Gastroesophageal sphincter (tissue), 4 donors: ENCODE measurements at places on chromosomes 4 and X. TPM values are rescaled to one million over a fixed set of nuclear protein-coding genes. Genes with fewer than 3 reads are reported as not detected.

GRCh38 chr4:97577004-97577403 lies 566.3 kb downstream of the STPG2 start:
- no peak for ATAC-seq

DNA sequence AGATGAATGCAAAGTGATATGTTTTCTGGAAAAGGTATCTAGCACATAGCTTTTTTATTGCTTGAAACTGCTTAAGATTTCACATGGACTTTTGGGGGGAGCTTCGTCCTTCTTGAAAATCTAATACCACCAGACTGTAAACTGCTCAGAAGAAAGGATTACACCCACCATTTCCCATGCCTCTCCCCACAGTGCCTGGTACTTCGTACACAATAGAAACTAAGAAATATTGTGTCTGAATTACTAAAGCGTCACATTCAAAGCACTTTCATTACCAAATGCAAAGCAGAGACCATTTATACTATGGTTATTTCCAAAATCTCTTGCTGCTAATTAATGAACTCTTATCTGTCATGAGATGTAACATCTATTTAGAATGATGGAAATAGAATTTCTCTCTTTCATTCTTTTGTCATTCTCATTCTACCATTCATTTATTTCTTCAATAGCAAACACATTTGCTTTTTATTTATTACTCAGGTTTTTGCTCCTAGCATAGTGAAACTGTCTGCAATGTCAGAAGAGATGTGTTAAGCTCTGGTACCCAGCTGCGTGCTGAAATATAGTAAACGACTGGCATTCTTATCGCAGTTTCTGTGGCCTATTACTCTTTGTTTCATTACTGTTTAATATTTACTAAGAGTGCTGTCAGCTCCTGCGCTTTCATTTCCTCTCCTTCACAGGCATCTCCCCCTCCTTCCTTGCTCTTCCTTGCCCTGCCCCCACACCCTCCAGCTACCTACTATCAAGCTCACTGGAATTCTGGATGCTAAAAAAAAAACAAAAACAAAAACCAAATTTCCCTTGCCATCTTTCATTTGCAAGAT lies 51.4 kb upstream of the RAPGEF2 start:
- ATAC-seq: no peak

- no peak for ATAC-seq
Measured at GRCh38 chr4:32148111-32148666, 1428.0 kb downstream of the PCDH7 start.

DNA sequence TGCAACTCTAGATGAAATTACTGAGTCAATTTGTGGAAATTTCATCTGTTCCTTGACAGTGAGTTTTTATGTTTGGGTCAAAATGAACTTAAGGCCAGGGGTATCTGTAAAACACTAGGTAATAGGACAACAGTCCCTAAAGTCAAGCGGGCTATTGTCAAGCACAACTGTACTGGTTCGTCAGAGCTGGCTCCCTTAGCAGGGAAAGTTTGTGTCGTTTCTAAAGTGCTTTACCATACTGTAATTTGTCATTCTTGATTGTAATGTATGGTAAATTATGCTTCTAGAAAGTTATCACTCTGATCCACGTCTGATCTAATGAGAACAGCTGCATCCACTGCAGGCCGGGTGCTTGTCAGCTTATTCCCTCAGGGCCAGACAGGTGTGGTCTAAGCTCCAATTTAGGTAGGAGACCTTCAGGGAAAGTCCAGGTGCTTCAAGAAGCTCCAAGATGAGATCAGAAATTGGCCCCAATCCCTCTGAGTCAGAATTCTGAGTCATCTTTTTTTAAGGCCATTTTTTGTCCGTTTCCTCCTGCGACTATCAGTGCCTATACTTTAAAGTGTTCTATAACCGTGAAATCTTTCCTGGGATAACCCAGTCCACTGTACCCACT lies 92.2 kb downstream of the PALLD start:
- no peak for ATAC-seq

NDNF gene
- 14.2 TPM for total RNA-seq
